ENCODE measurements at places on chromosomes 4 and X.

DNA sequence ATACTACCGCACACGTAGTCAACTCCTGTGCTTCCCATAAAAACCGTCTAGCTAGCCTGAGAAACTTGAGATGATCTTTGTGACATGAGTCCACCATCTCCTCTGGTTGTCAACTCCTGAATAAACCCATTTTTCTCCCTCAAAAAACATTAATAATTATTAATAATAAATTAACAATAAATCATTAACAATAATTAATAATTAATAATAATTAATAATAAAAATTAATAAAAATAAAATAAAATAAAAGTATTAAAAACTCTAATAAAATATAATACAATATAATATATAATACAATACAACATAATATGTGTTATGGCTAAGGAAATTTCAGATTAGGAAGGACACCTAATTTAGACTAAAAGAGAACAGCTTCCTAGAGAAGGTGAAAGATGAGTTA is 20.7 kb upstream of the TMPRSS11E start:
- no peak for DNase-seq

- DNase-seq, result no peak
Measured at GRCh38 chr4:5693871-5694270, 14.5 kb downstream of the EVC2 start.

GRCh38 chr4:39357002-39357401 is 9.2 kb downstream of the RFC1 start:
- DNase-seq, result no peak

- DNase-seq, result no peak
Measured at GRCh38 chr4:7414046-7414445, 20.7 kb downstream of the PSAPL1 start.
